ENCODE measurements at places on chromosomes 11 and 22.

GRCh38 chr11:6794639-6795038 lies 4.8 kb downstream of the OR6A2 start:
- DNase-seq = no peak

- DNase-seq = no peak
Observed at GRCh38 chr11:122353561-122353960, 237.5 kb upstream of the BLID start.

DNA sequence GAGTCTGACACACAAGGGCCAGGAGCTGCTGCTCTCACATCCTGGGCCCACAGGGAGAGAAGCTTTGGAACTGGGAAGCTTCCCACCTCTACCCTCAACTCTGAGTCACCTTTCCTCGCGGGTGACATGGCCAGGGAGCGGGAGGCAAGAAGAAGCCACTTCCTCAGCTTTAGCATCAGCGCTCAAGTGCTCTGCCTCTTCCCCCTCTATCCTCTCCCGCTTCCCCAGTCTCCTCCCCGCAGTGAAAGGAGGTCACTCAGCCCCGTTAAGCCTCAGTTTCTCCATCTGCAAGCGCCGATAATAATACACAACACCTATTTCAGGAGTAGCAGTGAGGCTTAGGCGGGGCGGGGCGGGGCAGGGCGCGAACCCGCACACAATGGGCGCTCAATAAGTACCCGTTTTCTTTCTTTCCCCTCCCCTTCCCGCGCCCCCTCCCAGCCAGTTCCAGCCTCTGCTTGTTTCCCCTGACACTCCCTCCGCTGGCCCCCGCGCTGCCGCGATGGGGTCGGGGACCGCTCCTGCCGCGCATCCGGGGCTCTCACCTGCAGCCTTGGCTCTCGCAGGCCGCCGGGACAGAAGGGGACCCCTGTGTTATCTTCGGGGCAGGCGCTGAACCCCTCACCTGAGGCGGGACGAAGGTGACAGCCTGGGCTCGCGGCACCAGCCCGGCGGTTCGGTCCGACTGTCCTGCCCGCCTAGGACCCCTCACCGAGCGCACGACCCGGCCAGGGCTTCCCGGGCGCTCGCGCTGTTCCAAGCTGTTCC lies 892 bp downstream of the GDPD5 start:
- no peak for DNase-seq

DNA sequence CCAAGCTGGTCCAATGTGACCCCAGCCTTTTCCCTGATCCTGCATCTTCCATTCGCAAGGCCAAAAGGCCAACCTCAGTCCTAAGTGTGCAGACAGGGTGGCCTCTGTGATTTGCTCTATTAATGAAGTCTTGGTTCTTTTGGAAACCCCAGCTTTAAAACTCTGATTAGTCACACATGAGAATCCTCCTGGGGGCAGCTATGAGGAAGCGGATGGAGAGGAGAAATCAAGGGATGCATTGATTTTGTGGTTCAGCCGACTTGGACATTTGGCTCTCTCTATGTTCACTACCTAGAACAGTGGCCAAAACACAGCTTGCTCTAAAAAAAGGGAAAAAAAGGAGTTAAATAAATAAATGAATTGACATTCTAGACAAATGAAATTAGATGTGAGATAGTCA lies 98.6 kb upstream of the USP47 start:
- no peak for DNase-seq

GRCh38 chr11:79102840-79103239 lies 338.0 kb downstream of the TENM4 start:
- DNase-seq = no peak

DNA sequence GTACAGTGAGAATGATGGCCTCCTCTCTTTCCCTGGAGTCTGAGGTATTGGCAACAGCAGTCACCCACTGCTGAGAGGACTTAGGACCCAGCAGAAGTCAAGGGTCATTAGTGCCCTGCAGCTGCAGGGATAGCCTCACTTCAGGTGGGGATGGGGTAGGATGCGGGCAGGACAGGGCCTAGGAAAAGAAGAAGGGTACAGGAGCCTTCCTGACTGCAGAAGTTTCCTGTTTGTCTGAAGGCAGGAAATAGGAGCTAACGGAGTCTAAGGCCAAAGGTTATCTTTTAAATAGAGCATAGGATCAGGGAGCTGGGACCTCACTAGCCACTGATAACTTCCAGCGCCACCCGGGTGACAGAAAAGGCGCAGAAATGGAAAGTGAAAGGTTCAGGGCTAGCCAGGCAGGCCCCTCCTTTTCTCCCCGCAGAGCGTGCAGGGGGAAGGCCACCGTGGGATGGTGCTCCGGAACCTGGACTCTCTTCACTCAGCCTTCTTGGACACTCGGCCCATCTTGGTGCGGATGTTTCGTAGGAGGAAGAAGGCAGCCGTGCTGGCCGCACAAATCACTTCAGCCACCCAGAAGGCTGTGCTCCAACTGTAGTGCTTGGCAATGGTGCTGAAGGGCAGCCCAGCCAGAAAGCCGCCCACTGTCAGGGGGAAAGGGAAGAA lies 6.0 kb downstream of the TRAPPC4 start:
- DNase-seq = no peak

DNA sequence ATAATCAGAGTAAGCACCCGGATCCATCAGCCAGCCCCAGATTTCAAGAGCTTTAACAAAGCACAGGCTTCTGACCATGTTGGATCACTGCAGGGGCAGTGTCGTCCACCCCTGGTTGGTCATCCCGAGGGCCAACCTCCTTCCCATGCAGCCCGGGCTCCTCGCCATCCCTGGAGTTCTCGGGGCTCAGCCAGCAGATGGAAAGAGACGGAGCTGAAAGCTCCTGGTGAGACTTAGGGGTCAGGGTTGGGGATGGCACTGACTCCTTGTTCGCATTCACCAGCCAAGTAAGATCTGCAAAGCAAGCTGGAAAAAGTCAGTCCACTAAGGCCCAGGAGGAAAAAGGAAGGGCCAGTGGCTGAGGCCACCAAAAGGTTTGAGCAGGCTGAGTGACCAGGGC lies 888.9 kb downstream of the BRD1 start:
- DNase-seq = no peak

DNA sequence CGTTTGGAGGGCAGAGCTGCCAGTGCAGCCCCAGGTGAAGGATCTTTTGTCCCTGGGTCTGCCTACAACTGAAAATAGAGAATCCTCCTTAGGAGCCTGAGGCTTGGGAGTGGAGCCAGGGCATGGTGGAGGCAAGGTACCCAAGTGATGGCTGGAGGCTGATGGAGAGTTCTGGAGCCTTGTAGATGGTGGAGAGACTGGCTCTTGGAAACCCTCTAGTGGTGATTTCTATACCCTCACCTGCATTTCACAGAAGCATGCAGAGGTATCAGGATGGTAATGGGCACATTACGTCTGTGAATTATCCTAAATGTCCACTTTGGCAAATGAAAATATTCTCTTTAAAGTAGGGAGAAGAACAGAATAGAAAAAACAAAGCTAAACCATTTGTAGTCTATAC lies 44.4 kb downstream of the INSC start:
- peak; percentile 39 for DNase-seq

DNA sequence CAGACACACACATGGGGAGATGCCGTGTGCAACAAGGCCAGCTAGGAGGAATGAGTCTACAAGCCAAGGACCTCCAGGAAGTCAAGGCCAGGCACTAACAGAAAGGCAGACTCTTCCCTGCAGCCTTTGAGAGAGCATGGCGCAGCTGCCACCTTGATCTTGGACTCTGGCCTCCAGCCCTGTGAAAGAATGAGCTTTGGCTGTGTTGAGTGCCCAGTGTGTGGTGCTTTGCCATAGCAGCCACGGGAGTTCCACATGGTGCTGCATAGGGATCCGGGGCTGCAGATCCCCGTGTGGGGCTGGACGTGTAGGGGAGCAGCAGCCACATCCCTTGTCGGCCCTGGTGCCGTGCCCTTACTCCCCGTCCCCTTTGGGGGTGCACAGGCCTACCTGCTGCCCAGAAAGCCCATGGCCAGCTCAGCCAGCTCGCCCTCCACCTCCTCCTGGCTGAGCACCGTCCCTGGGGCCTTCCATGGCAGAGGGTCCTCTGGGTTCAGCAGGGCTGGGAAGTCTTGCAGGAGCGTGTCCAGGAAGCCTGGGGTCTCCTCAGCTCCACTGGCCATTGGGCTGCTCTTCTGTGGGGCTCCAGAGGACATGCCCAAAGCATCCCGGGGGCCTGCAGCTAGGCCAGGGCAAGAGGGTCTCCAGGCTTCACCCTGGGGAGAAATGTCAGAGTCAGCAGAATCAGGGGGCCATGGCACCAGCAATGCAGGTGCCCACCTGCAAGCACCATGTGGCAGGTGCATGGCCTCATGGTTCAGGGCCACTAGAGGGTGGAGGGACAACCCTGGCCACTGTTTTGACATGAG lies 7.0 kb downstream of the PPM1F start:
- DNase-seq = no peak

- no peak for DNase-seq
Observed at GRCh38 chr11:60512651-60513225, 2.5 kb upstream of the MS4A13 start.

DNA sequence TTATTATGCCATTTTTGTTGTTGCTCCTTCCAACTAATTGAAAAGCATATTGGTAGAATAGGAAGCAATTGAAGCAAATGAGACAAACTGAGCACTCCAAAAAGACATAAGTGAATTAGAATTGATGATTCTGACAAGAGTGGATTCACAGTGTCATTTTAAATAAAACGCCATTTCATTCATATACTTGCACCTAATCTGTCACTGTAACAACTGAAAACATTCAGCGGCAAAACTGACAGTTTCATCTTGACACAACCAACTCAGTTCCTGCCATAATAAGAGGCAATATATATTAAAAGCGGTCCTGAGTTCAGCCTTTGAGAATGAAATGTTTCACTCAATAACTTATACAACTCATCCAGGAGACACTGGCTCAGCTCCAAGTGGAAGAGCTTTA lies 306.8 kb downstream of the CNTN5 start:
- DNase-seq = no peak

DNA sequence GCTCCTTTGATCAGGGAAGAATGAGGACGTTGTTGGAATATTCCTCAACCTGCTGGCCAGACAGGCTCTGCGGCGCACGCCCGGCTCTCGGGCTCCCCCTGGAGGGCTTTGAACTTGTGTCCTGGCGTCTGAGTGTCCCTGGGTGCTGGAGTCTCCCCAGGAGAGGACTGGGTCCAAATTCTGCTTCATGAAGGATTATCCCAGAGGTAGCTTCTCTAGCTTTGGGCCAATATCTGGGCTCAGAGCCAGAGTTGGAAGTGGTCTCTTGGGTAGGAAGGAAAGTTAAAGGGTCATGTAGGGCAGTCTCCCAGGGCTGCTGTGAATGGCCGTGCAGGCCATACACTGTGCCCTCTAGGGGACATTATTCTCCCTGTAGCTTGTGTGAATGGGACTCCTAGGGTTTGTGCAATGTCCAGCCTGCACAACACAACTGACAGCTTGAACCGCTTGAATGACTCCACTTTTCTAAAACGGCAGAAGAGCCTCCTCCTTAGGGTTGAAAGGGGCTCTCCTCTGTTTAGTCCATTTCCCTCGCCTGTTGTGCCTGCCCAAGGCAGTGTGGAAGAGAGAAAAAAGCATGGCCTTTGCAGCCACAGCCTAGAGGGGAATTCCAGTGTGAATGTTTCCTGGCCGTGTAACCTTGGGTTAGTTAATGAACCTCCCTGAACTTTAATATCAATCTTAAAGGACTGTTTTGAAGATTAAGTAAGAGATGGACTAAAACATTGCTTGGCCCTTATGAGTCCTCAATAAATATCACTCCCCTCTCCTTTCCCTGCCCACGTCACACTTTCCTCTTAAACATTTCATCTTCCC lies 111.2 kb upstream of the THY1 start:
- DNase-seq = peak; percentile 79

- DNase-seq = peak; percentile 65
Observed at GRCh38 chr11:71988050-71988449, 10.7 kb upstream of the IL18BP start.

DNA sequence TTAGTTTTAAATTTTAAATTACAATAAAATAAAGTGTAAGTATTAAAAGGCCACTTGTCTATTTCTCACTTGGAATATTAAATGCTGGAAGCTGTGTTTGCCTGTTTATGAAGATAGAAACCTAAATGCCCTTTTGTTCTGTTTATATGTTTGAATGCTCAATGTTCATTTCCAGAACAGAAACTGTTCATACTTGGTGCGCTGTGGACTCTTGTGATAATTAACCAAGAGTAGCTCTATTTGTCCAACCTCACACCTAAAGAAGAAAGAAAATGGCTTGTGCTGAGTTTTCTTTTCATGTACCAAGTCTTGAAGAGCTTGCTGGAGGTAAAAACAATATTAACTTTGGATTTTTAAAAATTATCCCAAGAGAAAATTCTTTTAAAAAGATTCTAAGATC lies 5.7 kb downstream of the C11orf54 start:
- DNase-seq = no peak

GRCh38 chr11:68968306-68969250 lies 12.2 kb downstream of the MRGPRD start:
- DNase-seq = no peak

GRCh38 chr11:27312110-27312509 lies 50.9 kb downstream of the CCDC34 start:
- no peak for DNase-seq

DNA sequence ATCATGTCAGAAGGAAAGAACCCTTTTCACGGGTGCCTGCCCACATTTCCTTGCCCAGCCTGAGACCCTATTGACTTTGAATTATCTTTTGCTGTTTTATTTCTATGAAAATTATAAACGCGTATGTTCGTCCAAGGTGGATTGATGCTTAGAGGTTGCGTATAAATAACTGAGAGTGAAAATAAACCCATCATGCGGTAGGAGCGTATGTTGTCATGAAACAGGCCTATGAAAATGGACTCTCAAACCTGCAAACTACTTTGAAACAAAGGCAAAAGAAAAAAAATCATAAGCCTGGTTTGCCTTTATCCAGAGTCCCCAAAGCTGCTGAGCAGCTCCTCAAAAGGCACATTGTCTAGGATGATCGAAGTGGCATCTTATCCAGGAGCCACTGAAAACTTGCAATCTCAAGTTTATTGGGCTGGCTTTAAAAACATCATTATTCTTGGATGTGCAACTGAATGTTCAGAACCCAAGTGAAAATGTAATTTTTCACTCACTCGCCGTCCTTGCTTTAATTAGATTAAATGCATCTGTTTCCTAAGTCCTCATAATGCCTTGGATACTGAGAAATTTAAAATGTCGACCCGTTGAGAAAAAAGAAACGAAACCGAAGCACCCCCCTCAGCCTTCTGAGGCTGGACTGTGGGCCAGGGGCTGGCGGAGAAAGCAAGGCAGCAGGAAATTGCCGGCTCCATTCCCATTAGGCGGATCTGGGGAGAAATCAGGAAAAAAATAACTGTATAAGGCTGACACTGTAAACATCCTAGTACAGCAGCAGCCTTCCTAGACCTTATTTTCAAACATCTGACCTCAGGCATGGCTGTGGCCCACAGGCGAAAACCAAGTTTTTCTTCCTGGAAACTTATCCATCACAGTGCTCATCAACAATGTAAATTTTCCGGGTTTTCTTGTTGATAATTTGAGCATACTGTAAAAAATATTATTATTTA lies 82.9 kb upstream of the PPARA start:
- DNase-seq = no peak

- DNase-seq = no peak
Observed at GRCh38 chr11:18770479-18771125, 21.0 kb downstream of the PTPN5 start.

GRCh38 chr22:23069502-23070357 lies 589 bp upstream of the GNAZ start:
- DNase-seq = peak; percentile 99

- DNase-seq = no peak
Observed at GRCh38 chr22:33715237-33715985, 204.9 kb downstream of the LARGE1 start.

- no peak for DNase-seq
Observed at GRCh38 chr11:130581646-130582045, 133.2 kb downstream of the ADAMTS15 start.

GRCh38 chr11:33622186-33622585 lies 78.4 kb downstream of the C11orf91 start:
- peak; percentile 22 for DNase-seq

All from AG08396 (cell line).